Stimulated activated CD8-positive, alpha-beta memory T cell treated with anti-CD3 and anti-CD28 coated beads, Interleukin-4, amount 100 ng/mL, for 1 hour (primary cell): ENCODE measurements at places on chromosomes 2 and 18.

DNA sequence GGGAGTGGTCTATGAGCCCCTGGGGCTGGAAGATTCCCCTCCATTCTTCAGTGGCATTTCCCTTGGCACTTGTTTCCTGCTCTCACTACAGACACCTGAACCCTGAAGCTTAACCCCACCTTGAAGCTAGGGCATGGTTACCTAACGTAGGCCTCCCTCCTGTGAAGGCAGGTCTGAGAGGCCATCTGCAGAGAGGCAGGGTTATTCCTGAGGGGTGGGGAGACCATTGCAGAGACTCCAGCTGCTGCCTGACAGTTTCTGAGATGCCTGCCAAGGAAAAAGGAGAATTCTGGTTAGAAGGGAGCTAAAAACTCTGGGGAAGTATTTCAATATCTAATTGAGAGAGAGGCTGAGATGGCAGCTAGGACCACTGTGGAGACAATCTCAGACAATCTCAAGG lies 119.3 kb upstream of the NDUFV2 start:
- DNase-seq = no peak

DNA sequence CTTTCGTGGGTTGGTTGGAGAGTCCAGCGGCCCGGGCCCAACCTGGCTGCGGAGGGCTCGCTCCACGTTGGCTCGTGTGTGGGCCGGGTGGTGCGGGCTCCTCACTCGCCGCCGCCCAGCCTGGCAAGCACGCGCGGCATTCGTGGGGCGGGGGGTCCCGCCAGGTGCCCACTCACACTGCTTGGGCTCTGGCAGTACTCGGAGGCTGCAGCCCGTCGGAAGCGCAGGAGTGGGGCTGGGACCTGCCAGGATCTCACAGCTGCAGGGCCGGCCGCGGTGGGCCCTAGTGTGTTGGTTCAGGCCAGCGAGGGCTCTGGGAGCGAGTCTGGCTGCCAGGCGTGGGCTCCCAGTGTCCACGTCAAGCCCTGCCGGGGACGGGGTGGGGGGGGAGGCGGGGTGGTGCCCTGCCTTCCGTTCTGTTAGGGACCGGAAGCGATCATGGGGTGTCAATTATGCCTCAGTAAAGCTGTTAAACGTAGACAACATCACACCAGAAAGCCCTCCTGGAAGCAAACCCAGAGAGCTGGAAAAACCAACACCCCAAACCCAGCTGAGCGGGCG lies 1.0 kb upstream of the HS6ST1 start:
- DNase-seq = no peak

DNA sequence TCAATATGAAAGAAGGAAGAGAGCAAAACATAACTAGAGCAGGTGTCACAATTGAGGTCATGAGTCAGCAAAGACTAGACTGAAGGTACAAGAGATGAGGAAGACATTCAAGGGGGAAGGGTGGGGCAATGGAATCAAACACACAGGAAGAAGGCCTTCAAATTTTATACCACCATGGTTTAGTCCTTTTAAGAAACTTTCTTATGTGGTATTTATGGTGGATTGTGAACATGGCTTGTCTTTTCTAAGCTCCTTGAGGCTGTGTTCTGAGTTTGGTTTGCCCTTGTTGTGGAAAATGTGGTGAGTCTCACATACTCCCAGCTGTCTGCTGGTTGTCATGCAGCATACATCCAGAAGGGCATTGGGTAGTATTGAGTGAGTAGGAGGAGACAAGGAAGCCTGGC lies 62.1 kb downstream of the NABP1 start:
- peak; percentile 2 for DNase-seq

GRCh38 chr2:154361276-154361675 lies 337.2 kb upstream of the KCNJ3 start:
- DNase-seq = no peak

DNA sequence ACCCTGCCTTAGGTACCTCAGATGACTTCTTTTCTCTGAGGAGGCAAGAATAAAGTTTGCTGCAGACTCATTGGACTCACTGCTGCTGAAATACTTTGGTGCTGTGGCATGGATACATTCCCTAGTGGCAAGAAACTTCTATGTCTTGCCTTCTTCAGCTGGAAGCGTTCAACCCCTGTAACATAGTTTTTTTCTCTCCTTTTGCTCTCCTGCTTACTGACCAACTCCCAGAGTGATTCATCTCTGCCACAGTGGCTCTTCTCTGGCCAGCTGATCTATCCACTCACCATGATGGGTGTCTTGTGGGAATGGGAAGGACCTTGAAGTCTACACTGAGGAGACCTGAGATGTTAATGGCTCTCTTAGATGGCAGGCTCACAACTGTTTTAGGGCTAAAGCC lies 309.3 kb upstream of the LRRTM4 start:
- no peak for DNase-seq

DNA sequence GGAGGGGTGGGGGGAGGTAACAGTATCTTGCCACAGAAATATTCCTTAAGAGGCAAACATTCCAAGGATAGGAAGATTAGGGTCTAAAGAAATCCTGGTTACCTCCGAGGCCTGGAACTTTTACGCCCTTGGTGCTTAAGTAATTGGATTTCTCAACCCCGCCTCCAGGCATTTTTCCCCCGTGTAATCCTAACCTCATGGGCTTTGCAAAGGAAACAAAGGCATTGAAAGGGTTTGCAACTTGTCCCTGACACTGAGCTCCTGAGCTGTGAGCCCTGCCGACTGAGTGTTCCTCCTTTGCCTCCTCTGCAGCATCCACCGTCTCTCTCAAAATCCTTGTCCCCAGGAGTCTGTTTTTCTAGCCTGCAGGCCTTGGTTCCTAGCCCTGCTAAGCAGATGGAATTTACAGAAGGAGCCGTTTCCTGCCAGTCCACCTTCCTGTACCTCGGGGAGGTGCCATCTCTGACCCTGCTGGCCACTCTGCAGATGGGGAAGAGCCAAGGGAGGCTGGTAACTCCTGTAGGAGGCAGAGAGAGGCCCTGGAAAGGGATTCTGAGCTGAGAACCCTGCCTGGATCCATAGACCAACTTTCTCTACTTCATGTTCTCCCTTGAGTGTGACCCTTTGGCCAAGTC lies 24.2 kb downstream of the TET3 start:
- no peak for DNase-seq
